ENCODE measurements at places on chromosomes 3 and 15.

DNA sequence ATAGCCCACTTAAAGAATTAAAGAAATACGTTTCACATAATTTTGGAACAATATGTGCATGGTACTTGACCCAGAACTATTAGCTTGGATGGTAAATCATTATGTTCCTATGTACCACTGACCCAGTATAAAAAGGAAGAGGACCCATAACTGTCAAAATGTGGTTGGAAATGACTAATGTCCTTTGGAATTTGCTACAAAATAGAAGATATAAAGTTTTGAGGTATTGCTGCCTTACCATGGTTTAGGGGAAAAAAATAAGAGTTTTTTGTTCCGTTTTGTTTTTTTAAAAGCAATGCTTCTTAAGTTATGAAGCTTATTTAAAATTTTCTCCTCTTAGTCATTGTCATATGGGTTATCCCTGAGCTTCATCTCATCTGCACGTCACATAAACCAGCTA, 15.8 kb upstream of the TFDP2 start:
- no peak for DNase-seq

DNA sequence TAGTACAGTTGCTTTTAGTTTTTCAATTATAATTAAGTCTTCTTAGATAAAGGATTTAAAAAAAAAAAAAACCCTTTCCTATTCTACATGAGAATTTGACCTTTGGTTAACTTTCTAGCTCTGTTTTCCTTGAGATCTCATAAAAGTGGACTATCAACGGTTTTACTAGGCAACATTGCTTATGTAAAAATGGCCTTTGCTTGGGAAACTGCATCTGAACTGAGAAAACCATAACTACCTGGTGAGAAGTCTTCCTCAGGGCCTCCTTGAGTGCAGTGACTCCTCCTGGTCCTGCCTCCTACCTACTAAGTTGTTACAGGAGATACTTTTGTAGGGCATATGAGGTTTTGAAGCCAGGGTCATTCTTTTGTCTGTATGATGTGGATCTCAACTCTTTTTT, 42.1 kb upstream of the ACVR2B start:
- DNase-seq: no peak

GRCh38 chr15:87578776-87579175, 677.8 kb downstream of the NTRK3 start:
- DNase-seq: no peak

DNA sequence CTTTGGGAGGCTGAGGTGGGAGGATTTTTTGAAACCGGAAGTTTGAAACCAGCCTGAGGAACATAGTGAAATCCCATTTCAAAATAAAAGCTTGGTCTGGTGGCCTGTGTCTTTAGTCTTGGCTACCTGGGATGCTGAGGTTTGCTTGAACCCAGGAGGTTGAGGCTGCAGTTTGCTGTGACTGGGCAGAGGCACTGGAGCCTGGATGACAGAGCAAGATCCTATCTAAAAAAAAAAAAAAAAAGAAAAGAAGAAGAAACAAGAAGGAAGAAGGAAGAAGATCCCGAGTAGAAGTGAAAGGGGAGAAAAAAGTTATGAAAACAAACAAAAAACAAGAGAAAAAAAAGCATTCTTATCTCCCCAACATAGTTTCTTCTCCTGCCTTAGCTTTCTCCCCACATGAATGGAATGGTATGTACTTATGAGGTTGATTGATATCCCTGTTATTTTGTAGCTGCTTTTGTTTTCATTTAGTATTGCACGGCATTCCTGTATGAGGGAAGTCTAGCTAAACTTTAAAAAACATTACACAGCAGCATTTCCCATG, 42.4 kb downstream of the TMEM40 start:
- no peak for DNase-seq

DNA sequence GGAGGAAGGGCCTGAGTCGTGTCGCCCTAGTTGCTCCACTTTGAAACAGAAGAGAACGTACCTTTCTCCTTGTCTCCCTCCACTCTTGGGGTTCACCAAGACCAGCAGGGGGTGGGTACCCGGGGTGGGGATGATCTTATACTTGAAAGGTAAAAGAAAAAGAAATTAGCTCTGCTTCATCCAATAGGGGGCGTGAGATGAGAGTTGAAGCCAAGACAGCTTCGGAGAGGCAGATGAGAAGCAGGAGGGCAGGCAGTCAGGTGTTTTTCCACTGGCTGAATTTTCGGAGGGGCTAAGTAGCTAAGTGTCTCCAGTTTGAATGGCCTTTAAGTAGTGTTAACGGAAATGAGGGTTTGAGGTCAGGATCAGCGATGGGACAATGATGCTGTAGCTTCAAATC, 100.4 kb downstream of the DGKG start:
- DNase-seq: no peak

DNA sequence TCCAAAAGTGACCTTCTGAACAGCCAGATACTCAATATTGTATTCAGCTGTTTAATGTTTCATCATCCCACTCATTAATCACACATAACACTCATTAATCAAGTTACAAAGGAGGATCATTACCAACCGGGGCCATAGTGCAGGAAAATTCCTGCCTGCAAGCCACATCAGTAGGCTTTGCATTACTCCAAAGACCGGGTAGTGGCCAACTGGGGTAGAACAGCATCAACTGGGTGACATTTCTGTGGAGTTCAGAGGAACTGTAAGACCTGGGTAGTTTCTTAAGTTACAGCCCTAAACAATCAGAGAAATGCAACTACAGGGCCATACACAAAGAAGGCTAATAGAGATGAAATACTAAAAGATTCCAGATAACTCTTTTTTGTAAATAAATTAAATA, 253.1 kb downstream of the WDR72 start:
- no peak for DNase-seq

GRCh38 chr3:57221883-57222282, 5.6 kb upstream of the APPL1 start:
- DNase-seq: no peak

- no peak for DNase-seq
These were observed 552.9 kb downstream of the DIPK2A start for GRCh38 chr3:144524531-144524930.

DNA sequence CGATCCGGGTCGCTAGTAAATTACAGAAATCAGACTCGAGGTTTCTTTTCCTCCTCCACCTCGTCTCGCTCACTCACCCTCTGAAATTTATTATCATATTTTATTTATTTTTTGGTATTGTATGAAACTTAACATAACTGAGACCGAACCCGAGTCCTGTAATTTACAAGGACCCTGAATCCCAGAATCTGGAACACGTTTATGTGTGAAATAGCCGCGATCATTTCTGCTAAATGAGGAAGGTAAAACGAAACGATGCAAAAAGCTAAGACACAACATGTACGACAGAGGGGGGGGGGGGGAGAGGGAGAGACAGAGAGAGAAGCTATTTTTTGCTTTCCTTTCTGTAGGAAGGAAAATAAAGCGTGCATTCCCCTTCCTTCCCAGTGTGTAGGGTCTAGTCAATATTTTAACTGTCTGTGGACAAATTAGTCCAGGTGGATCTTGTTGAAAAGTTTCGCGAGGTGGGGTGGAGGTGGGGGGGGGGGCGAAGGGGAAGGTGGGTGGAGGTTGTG, 1.6 kb downstream of the BBX start:
- DNase-seq: no peak

- no peak for DNase-seq
These were observed 271.3 kb downstream of the TJP1 start for GRCh38 chr15:29550834-29551465.

GRCh38 chr15:60966746-60967145, 262.4 kb downstream of the RORA start:
- DNase-seq: no peak

- no peak for DNase-seq
These were observed 60.4 kb upstream of the POU1F1 start for GRCh38 chr3:87336761-87337160.

GRCh38 chr15:70127288-70127746, 29.6 kb upstream of the TLE3 start:
- no peak for DNase-seq

DNA sequence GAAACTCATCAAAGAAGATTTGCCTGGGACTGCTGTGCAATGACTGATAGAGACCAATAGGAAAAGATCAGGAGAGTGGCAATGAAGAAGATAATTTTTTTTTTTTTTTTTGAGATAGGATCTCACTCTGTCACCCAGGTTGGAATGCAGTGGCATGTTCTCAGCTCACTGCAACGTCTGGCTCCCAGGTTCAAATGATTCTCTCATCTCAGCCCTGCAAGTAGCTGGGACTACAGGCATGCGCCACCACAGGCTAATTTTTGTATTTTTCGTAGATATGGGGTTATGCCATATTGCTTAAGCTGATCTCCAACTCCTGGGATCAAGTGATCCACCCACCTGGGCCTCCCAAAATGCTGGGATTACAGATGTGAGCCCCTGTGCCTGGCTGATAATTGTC, 116.9 kb upstream of the CCNL1 start:
- DNase-seq: no peak

DNA sequence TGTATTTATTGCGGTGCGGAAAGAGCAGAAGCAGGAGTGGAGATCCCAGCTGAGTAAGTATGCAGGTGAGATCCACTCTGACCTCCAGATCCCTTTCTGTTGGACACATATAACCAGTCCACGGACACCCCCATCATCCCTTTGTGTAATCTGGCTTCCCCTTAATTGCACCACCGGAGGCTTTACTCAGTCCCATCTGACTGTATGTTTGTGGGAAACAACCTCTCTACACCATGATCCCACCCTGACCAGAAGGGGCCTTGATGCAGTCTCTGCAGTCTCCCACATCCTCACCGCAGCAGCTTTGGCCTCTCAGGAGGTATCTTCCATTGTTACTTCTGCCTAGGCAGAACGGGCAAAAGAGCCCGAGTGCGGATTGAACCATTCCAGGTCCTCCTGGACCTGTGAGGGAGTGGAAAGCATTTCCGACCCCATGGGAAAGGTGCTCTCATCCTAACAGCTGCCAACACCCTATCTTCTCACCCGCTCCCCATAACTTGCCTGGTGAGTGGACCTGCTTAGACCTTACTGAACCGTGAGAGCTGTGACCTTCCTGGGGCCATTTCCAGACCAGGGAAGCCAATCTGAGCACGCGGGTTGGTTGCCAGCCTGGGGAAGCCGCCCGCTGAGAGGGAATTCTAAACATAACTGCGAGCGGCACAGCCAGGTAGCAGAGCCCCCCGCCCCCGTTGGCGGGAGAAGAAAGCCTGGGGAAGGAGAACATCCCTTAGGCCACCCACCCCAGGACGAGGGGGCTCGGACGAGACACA, 1.1 kb downstream of the SLCO2A1 start:
- no peak for DNase-seq

DNA sequence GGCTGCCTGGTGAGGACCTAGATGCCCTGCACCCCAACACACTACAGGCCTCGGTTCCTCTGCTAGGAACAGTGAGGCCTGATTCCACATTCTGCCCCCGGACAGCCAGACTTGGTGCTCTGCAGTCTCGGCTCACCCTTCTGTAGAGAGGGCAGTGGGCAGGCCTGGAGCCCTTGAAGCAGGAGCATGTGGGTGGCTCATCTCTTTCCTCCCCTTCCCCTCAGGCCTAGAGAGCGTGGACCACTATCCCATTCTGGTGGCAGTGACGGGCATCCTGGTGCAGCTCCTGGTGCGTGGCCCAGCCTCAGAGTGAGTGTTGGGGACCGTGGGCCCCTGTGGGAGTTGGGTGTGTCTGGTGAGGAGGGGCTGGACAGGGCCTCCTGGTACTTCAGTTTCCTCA, 3.3 kb downstream of the AMIGO3 start:
- no peak for DNase-seq

GRCh38 chr3:17974206-17974841, 231.9 kb upstream of the TBC1D5 start:
- no peak for DNase-seq

DNA sequence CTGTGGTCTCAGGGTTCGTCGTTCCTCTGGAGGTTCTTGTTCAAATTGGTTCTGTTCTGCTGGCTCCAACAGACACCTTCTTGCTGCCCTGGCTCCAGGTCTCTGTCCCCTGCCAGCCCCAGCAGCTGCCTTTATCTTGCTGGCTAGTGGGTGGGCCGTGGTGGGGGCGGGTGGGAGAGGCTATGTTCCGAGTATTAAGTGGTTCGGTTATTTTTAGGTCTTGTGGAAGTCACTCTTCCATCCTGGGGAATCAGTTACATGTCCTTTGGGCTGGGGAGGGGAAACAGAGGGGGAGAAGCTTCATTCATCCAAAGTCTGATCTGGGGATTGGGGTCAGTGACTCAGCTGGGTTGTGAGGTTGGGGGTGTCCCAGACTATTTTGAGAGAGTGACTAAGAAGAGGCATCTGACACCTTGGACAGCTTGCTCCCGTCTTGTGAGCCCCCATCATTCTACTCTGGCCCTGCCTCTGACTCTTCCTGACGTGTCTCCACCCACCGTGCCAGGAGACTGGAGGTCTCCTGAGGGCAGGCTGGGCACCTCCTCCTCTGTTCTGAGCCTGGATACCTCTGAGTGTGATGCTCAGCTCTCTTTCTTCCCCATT, at the start of gene XIRP1:
XIRP1 (minus strand) TSS at position 106 of the 603 bp plus-strand sequence. CDS start 3,150 bp downstream, outside the sequence.
- peak; percentile 64 for DNase-seq

DNA sequence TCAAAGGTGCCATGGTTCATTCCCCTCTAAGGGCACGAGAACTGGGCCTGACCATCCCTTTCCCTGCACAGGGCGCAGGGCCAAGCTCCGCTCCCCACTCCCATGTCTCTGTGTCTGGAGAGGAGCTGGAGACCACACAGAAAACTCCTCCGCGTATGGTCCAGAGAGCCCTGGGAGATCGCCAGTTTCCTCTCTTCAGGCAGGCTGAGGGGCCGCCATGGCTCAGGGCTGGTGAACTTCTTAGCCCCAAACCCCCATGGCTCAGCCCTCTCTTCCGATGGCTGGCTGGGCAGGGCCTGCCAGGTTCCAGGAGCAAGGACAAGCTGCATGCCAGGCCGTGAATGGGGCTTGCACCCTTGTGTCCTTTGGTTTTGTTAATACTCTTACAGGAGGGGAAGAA, 52.9 kb downstream of the EXOG start:
- DNase-seq: peak; percentile 3

DNA sequence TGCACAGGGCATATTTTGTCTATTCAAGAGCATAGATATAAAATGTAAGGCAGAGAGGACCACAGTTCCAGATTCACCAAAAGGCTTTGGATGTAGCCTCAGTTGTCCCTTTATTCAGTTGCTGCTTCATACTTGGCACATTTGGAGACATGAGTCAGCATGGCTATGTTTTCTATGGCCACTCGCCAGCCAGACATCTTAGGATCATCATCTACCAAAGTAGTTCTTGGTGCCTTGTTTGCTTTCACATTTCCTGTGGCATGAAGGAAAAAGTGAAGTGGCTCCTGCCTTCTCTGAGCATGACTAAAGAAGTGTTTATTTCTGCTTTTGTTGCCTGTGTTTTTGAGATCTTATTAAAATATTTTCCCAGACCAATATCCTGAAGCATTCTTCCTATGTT, 7.2 kb downstream of the SUSD5 start:
- no peak for DNase-seq

DNA sequence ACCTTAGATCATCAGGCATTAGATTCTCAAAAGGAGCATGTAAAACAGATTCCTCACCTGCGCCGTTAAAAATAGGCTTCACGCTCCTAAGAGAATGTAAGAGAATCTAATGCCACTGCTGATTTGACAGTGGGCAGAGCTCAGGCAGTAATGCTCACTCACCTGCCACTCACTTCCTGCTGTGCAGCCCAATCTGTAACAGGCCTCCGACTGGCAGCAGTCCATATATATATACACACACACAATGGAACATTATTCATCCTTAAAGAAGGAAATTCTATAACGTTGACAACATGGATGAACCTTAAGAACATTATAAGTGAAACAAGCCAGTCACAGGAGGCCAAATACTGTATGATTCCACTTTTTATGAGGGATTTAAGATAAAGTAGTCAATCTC, 24.5 kb downstream of the ZNF148 start:
- no peak for DNase-seq

GRCh38 chr3:39216176-39216790, 23.9 kb upstream of the XIRP1 start:
- no peak for DNase-seq

Data from activated CD4-positive, alpha-beta memory T cell treated with anti-CD3 and anti-CD28 coated beads for 36 hours (primary cell).